Type B pancreatic cell (in vitro differentiated cells): ENCODE measurements at places on chromosomes 16 and 17. TPM values are rescaled to one million over a fixed set of nuclear protein-coding genes. Genes with fewer than 3 reads are reported as not detected.
A peak's percentile ranks its signal among the peaks of the same experiment; 100 is the strongest.

DNA sequence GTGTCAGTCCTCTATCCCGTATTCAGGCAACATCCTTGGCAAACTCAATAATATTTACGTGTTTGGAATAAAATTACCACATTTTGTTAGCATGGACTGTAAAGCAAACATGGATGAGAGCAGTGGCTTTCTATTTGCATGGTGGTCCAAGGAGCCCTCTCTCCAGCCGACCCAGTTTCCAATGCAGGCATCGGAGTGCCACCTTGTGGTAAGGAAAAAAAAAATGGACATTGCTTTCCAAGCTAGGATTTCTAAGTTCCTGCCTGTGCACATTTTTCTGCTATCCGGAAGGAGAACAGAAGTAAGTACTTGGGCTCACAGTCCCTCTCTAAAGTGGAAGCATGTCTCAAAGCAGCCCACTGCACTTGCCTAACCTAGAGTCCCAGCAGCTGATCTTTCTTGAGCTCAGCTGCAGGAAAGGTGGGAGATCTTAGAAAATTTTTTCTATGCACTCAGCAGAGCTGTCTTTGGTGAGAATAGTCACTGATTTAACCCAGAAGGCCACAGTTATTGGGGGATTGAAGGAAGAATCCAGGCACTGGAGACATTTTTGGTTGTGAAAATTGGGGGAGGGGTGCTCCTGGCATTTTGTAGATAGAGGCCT lies 46.0 kb upstream of the ERCC4 start:
- no peak overlapping the region for H3K4me3 ChIP-seq
- H3K4me1 ChIP-seq: peaks cover 5% of the 10 kb centered on the region
- H3K27me3 ChIP-seq: peaks cover 14% of the 10 kb centered on the region

GRCh38 chr16:88317613-88317965 lies 65.2 kb upstream of the ZNF469 start:
- H3K27ac ChIP-seq: no peak overlapping the region
- no peaks in the 10 kb centered on the region for H3K36me3 ChIP-seq
- no peak overlapping the region for H3K4me3 ChIP-seq
- peaks cover 5% of the 10 kb centered on the region for H3K4me1 ChIP-seq
- DNase-seq: no peak

GRCh38 chr17:47620503-47621245 lies 29.0 kb upstream of the KPNB1 start:
- H3K27me3 ChIP-seq: no peaks in the 10 kb centered on the region
- H3K4me3 ChIP-seq: no peak overlapping the region
- H3K36me3 ChIP-seq: peaks cover 36% of the 10 kb centered on the region
- peaks cover 5% of the 10 kb centered on the region for H3K4me1 ChIP-seq
- peak overlapping the region; percentile 75 for H3K27ac ChIP-seq

The HOXB1 gene
- total RNA-seq: 0.29 and 0.79 TPM in 2 replicates

DNA sequence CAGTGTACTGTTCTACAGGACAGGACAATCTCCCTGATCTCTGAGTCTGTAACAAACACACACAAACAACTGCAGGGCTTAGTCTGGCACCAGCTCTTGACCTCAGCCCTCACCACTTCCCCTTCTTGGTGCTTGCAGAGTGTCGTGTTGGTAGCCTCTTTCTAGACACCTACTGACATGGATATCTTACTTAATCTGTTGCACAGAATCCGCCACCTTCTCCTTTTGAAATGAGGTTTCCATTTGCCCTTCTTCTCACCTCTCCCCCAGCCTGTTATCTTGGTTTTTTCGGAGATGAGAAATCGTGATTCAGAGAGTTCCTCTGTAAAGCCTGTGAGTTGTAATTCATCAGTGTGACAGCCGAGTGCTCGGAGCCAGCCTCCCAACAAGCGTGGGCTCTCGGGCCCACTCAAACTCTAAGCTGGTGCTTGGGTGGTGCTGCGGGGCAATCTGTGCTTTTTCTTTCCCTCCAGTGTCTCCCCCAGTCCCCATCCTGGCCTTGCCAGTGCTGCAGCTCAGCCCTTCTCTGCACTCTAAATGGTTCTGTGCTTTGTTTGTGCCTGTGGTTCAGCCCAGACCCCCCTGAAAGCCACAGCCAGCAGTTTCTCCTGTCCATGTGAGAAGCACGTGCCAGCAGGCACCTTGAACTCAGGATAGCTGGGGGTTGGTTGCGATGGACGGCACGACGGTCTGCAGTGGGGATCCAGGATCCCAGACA lies 28.1 kb downstream of the KIAA0513 start:
- H3K4me1 ChIP-seq: peaks cover 29% of the 10 kb centered on the region
- peak overlapping the region; percentile 71 for H3K4me3 ChIP-seq
- H3K27me3 ChIP-seq: no peaks in the 10 kb centered on the region
- H3K36me3 ChIP-seq: peaks cover 3% of the 10 kb centered on the region
- DNase-seq: no peak
- H3K27ac ChIP-seq: peak overlapping the region; percentile 32

GRCh38 chr16:79593074-79593531 lies 7.4 kb downstream of the MAF start:
- H3K27me3 ChIP-seq: peaks cover 48% of the 10 kb centered on the region
- H3K36me3 ChIP-seq: peaks cover 4% of the 10 kb centered on the region
- H3K4me3 ChIP-seq: peak overlapping the region; percentile 50
- peak overlapping the region; percentile 16 for H3K27ac ChIP-seq
- no peak for DNase-seq
- H3K4me1 ChIP-seq: peaks cover 37% of the 10 kb centered on the region

The TACO1 gene
- 22.3 and 24.4 TPM in 2 replicates for total RNA-seq

The PIMREG gene
- total RNA-seq: 7.6 and 45.1 TPM in 2 replicates

- peaks cover 4% of the 10 kb centered on the region for H3K27me3 ChIP-seq
- peaks cover 35% of the 10 kb centered on the region for H3K4me1 ChIP-seq
- H3K36me3 ChIP-seq: no peaks in the 10 kb centered on the region
- no peak for DNase-seq
- no peak overlapping the region for H3K4me3 ChIP-seq
These were observed 484.5 kb upstream of the ERCC4 start for GRCh38 chr16:13435415-13435814.

GRCh38 chr17:34633351-34633750 lies 54.0 kb downstream of the TMEM132E start:
- no peak overlapping the region for H3K27ac ChIP-seq
- H3K4me3 ChIP-seq: no peak overlapping the region
- peaks cover 55% of the 10 kb centered on the region for H3K27me3 ChIP-seq
- no peaks in the 10 kb centered on the region for H3K4me1 ChIP-seq
- DNase-seq: no peak

DNA sequence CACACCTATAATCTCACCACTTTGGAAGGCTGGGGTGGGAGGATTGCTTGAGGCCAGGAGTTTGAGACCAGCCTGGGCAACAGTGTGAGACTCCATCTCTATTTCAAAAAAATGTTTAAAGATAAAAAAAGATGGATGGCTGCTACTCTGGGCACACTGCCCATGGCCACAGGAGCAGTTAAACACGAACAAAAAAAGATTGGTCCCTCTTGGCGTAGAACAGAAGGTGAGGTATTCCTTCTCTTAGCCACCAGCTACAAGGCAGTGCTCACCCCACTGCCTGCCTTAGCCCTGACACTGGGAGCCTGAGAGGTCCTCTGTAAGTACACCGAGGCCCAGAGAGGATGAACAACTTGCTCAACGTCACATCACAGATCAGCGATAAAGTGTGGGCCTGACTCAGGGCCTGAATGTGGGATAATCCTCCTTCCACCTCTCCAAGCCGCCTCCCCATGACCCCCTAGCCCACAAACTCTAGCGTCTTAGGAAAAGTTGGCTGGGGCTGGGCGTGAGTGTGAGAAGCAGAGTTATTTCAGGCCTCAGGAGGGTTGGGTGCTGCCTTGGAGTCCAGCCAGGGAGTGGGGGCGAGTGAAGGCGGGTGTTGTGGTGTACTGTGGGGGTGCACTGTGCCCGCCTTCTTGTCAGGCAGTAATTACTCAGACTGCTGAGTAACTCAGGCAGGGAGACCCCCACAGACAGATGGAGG lies 2.3 kb upstream of the DPH1 start:
- no peak overlapping the region for H3K27ac ChIP-seq
- H3K4me3 ChIP-seq: peak overlapping the region; percentile 57

The SMARCE1 gene
- total RNA-seq: 134 and 171 TPM in 2 replicates

The CBFA2T3 gene
- total RNA-seq: 8.9 and 9.4 TPM in 2 replicates

DNA sequence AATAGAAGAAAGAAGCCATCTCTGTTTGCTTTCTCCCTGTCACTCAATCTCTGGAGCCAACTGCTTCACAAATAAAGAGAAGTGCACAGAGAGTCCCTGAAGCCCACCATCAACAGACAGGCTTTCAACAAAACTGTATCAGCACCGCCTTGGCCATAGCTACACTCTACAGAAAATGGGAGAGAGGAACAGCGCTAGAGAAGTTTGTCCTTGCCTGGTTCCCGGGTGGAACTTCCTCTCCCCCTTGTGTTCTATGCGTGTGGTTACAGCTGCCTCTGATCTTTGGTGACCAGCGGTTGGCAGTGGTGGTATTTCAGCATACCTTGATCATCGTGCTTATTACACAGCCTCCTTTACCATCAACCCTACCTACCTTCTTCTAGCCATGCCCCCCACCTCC lies 91.4 kb upstream of the CCL2 start:
- no peak for DNase-seq
- peaks cover 55% of the 10 kb centered on the region for H3K27me3 ChIP-seq
- H3K4me1 ChIP-seq: peaks cover 18% of the 10 kb centered on the region
- H3K4me3 ChIP-seq: no peak overlapping the region
- H3K36me3 ChIP-seq: no peaks in the 10 kb centered on the region
- H3K27ac ChIP-seq: no peak overlapping the region

- peaks cover 24% of the 10 kb centered on the region for H3K4me1 ChIP-seq
- H3K27me3 ChIP-seq: peaks cover 90% of the 10 kb centered on the region
- DNase-seq: no peak
- H3K36me3 ChIP-seq: peaks cover 10% of the 10 kb centered on the region
- peak overlapping the region; percentile 92 for H3K4me3 ChIP-seq
These were observed 396 bp upstream of the HOXB7 start for GRCh38 chr17:48611213-48611612.

DNA sequence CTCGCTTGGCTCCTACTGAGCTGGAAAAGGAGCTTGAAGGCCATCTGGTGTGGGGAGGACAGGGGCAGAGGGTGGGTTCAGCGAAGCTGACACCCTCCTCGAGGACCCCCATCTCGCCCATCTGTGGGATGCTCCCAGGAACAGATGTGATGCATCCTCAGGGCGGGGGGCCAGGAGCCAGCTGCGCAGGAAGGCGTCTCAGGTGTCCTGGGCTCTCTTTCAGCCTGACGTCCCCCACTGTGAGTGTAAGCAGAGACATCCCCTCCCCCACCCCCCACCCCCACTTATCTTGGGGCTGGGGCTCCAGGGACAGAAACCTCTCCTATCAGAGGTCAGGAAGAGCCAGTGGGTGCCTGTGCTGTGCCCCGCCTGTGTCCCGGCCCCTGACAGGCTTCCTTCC lies 16.2 kb downstream of the KIF19 start:
- H3K27ac ChIP-seq: no peak overlapping the region
- no peak overlapping the region for H3K4me3 ChIP-seq
- no peaks in the 10 kb centered on the region for H3K36me3 ChIP-seq
- no peak for DNase-seq

The CDC27 gene
- 61.9 and 93.4 TPM in 2 replicates for total RNA-seq

DNA sequence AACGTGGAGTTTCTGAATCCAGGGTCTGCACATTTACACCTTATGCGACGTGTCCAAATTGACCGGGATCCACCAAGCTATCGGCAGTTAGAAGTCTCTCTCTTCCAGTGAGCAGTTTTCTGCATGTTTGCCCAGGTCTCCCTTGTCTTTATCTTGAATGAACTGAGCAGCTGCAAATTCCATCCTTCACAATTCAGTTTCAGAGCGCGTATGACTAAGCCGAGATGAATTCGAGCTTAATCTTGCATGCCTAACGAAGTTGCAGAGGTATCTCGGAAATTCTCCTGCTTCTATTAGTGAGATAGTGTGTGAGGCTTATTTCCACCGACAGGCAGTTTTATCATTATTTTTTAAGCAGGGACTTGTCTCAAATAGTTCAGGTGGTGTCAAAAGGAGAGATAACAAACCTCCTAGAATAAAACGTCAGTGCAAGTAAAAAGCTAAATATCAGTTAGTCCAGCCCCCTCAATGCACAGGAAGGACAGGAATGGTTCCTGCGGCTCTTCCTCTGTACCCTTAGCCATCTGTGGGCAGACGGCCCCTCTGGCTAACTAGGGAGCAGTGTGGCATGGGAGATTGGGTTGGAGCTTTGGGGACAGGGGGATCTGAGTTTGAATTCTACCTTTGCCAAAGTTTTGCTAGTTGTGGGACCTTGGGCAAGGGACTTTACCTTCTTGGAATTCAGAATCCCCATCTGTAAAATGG lies 93.0 kb upstream of the GPR139 start:
- no peaks in the 10 kb centered on the region for H3K36me3 ChIP-seq
- DNase-seq: no peak
- H3K4me1 ChIP-seq: no peaks in the 10 kb centered on the region

GRCh38 chr16:27332105-27332504 lies 18.3 kb downstream of the IL4R start:
- no peak for DNase-seq
- peaks cover 11% of the 10 kb centered on the region for H3K4me1 ChIP-seq
- H3K4me3 ChIP-seq: no peak overlapping the region
- H3K27ac ChIP-seq: no peak overlapping the region
- no peaks in the 10 kb centered on the region for H3K27me3 ChIP-seq

DNA sequence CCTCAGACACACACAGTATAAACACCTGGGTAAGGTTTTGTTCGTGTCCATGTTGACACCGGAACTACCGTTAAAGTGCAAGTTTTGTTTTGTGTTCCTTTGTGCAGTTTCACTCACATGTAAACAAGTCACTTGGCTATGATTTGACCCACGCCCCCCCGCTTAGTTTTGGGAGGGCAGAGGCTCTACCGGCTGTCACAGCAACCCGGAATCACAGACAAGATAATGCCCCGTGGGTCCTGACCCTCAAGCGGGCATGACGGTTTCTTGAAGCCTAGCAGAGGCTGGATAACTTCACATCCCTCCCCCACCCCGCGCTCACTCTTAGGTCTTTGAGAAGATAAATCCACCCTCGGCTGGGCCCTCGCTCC lies 1.7 kb downstream of the RASD1 start:
- no peak for DNase-seq
- H3K4me3 ChIP-seq: peak overlapping the region; percentile 87
- peaks cover 20% of the 10 kb centered on the region for H3K27me3 ChIP-seq
- H3K27ac ChIP-seq: peak overlapping the region; percentile 61
- peaks cover 14% of the 10 kb centered on the region for H3K36me3 ChIP-seq
- peaks cover 14% of the 10 kb centered on the region for H3K4me1 ChIP-seq

DNA sequence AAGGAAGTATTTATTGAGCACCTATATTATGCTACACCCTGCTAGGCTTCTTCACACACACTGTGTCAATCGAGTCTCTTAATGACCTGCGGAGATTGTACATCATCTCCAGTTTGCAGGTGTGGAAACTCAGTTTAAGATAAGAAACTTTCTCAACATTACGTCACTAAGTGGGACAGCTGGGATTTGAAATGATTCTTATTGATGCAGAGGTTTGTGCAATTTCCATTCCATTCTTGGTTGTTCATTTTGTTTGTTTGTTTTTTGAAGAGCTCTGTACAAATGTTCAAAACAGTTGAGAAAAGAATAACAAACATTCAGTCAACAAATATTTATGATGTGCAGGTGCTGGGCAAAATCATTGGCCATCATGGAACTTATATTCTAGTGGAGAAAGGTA lies 84.8 kb downstream of the MAP2K6 start:
- no peak for DNase-seq
- H3K36me3 ChIP-seq: peaks cover 5% of the 10 kb centered on the region
- H3K27me3 ChIP-seq: no peaks in the 10 kb centered on the region
- no peak overlapping the region for H3K27ac ChIP-seq
- H3K4me3 ChIP-seq: no peak overlapping the region
